ENCODE measurements at places on chromosomes 4 and X.

DNA sequence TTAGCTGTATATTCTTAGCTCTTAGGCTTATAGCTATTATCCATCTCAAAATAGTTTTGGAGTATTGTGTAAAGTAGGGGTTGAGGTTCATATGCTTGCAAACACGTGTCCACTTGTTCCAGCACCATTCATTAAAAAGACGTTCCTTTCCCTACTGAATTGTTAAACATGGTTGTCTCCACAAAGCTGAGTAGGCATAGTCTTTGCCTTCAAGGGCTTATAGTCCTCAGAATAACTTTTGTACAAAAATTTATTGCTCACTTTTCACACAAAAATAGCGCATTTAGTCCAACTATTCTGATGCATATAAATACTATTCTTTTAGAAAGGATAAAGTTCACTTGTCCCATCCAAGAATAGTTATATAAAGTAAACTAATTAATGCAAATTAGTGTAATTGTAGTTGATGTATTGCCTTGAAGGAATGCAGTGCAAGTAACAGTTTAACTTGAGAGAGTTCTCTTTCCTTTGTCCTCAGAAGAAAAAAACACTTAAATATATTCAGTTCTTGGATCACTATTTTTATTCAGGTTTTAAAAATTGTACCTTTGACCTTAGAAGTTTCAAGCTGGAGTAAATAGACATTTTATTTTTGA is 14.1 kb downstream of the LRIT3 start:
- DNase-seq = no peak

DNA sequence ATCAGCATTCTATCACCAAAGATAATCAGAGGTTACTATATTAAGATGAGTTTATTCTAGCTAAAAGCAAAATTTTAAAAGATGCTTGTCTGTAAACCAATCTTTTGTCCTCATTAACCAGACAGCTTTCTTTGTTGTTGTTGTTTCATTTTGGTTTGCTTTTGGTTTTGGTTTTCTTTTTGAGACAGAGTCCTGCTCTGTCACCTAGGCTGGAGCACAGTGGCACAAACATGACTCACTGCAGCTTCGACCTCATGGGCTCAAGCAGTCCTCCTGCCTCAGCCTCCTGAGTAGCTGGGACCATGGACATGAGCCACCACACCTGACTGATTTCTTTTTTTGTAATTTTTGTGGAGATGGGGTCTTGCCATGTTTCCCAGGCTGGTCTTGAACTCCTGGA is 102.9 kb downstream of the COX18 start:
- no peak for DNase-seq

- no peak for DNase-seq
Measured at GRCh38 chr4:104967034-104967401, 179.7 kb upstream of the TET2 start.

- peak; percentile 25 for DNase-seq
Measured at GRCh38 chr4:37890801-37891259, at the start of gene TBC1D1. Gene TBC1D1, plus strand, starts transcription at chr4:37891084. Its CDS starts 11,012 bp downstream, at chr4:37902096.

- DNase-seq = no peak
Measured at GRCh38 chr4:77826275-77826674, 7.1 kb upstream of the CNOT6L start.

- DNase-seq = no peak
Measured at GRCh38 chr4:10006231-10006600, 15.1 kb downstream of the SLC2A9 start.

DNA sequence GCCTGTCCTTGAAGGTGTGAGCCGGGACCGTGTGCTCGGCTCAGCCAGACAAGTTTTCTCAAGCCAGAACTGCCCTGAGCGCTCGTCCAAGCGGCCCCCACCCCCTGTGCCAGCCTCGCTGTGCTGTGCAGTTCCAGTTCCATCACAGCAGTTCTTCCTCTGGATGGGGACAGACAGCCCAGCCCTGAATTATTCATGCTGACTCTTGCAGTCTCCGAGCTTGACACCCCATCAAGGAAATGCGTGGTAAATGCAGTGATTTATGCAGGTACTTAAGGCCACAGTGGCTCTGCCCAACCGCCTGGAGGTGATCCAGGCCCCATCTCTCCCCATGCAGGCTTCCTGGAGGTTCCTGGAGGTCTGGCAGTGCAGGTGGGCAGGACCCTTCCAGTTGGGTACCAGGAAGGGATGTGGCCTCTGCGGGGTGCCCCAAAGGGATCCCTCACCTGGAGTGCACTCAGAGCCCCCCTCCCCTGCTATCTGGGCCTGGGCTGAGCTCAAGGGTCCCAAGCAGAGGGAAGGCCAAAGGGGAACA is 44.8 kb upstream of the HMX1 start:
- no peak for DNase-seq

DNA sequence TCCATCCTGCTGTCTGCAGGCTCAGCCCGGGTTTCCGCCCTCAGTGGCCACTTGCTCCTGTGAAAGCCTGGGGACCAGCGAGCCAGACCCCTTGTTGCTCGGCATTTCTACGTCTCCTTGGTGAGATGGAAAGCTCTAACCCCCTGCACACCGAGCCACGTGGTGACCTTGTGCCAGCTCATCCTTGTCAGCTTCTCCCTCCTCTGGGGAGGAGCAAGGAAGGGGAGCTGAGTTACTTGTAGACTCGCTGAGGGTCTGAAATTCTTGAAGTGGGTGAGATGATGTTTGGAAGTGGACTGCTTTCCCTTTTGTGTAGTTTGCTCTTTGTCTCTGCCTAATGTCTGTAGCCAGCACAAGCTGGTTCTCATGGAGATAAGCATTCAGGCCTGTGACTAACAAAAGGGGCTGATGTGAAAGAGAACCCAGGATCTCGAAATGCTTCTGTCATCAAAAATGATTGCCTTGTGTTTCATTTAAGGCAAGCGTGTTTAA is 29.3 kb downstream of the RGS12 start:
- no peak for DNase-seq

- no peak for DNase-seq
Measured at GRCh38 chrX:9598344-9598743, 133.5 kb downstream of the TBL1X start.

DNA sequence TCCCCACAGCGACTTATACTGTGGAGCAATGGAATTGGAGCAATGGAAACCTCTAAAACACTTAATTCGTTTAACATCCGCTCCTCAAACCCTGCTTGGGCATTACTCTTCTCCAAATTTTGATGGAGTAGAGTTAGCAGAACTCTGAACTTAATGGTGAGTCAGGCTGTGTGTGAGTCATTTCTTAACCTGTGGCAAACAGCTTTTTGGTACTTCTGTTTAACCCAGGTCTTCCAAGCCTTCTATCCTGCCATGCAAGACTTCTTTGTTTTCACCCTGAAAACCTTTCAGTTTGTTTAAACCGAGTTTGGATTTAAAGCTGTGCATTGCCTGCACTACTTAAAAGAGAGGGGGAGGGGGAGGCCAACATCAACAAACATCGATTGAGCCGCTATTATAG is 3.6 kb upstream of the AMOT start:
- DNase-seq = no peak

GRCh38 chrX:15985937-15986336 is 131.3 kb upstream of the AP1S2 start:
- DNase-seq = peak; percentile 37

DNA sequence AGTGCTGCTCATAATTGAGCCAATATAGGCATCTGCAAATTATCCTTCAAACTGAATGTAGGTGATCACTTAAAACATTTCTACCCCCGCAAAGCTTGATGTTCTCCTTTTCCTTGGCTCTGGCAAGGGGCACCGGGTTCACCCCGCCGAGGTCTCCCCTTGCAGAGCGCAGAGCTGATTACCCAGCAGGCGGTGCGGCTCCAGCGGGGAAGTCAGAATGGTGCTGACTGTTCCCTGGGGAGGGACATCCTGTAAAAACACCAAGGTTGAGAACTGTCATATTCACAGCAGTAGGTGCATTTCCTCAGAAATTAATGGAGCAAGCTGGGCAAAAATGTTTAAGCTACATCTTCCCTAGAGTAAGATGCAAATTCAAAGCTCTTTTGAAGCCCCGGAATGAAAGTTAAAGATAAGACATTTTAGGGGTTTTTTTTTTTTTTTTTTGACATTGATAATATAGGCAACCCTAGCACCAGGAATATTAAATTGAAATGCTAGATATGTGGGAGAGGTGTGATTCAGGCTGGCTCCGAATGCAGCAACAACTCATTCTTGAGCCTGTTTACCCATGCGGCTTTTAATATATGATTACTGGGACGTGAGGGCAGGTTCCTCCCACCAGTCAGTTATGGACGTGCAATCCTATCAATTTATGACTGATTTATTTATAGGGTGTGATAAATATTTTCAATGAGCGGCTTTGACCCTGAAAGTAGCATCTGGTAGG is 767.3 kb upstream of the TENM3 start:
- no peak for DNase-seq

GRCh38 chrX:10939424-10939823 is 171.7 kb upstream of the HCCS start:
- no peak for DNase-seq

DNA sequence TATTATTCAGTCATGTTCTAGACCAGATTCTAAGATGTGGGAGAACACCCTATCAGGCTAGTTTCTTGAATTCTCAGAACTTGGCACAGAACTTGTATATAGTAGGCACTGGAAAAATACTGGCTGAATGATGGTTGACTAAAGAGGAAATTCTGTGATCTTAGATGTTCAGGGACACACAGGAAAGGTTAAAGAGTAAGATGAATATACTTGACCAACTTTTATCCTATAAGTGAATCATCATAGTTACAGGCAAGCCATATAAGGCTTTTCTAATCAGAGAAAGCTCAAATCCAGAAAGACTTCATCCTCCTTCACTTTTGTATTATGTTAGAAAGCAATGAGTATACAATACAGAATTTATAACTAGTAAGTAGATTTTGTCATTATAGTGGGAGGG is 53.8 kb downstream of the SEPTIN11 start:
- DNase-seq = no peak

DNA sequence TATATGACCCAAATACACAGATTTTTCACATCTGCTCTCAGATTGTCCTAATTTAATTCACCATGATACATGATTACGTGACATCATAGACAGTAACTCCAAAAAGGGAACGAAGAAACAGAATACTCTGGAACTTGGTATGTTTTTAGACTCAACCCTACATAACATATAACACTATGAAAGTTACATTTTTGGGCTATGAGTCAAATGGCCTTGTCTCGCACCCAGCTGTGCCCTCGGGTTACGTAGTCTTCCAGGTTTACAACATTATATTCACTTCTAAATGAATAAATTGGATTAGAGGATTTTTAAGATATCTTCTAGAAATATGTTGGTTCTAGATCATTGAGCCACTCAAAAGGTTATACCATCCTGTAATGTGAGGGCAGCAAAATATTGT is 2089.6 kb upstream of the TENM3 start:
- DNase-seq = no peak

- no peak for DNase-seq
Measured at GRCh38 chrX:121641560-121641959, 594.1 kb downstream of the GLUD2 start.

DNA sequence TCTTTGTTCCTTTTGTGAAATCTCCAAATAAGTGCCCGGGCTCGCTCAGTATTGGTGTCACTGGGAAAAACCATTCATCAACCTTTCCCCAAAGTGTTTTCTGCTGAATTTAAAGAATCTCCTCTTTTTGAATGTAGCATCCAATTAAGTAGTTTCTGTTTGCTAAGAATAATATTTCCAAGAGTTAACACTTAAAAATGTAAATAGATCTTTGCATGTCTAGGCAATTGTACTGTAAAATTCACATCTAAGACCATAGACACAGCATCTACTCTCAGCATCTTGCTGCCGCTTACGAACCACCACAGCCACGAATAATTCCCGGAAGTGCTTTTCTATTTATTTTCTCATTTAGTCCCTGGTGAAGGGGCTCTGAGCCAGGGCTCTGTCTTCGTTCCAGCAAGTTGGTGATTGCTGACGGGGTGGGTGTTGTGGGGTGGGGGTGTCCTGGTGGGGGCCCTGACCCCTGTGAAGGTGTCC is 1.4 kb downstream of the NSG1 start:
- DNase-seq = no peak

GRCh38 chr4:147971116-147971515 is 239.2 kb downstream of the ARHGAP10 start:
- no peak for DNase-seq

GRCh38 chr4:149164282-149164681 is 651.4 kb downstream of the IQCM start:
- DNase-seq = no peak

DNA sequence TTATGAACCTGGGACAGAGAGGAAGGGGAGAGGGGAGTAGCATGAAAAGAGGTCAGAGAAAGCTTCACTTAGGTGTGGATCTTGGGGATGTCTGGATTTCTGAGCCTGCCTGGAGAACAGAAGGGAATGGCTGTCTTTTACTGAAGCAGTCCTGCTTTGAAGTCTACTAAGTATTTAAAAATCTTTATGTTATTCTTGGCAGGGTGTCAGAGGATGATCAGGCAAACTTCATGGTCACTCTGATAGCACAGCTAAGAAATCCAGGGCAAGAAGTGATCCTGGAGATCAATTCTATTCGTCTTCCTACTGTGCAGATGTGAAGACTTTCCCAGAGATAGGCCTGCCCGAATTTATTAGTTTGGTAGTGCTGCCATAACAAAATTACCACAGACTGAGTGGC is 464.4 kb upstream of the BOD1L1 start:
- no peak for DNase-seq

DNA sequence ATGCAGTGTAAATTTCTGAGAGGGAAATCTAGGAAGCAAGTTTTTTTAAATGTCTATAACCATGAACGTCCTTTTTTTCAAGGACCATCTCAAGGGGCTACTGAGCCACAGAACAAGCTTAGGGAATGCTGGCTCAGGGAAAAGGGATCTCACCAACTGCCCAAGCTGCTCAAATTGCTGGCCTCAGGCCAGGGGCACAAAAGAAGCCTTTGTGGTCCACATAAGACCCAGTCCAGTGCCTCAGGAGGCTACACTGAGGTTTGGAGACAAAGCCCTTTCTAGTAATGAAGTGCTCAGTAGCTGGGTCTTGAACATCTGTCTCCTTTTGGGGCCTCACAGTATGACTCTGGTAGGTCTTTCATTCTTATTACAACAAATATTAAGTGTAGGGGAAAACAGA is 305.5 kb downstream of the RAB28 start:
- no peak for DNase-seq

- no peak for DNase-seq
Measured at GRCh38 chr4:183823434-183823833, 81.7 kb upstream of the STOX2 start.

- DNase-seq = no peak
Measured at GRCh38 chrX:6990552-6991193, 156.8 kb upstream of the STS start.

DNA sequence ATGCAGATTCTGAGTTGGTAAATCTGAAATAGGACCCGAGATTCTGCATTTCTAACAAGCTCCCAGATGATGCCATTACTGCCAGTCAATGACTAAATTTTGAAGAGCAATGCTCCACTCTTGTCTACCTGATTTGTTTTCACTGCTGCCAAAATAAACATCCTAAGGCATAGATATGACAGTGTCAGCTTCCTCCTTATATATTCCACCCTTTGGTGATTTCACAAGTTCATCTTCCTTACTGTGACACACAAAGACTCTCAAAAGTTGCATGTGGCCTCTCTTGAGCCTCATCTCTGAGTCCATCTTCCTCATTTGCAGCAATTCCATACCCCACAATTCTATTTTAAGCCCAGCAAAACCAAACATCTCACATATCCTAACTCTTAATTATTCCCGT is 110.9 kb downstream of the FBXW7 start:
- no peak for DNase-seq

- no peak for DNase-seq
Measured at GRCh38 chr4:65917486-65917885, 247.2 kb upstream of the EPHA5 start.

GRCh38 chr4:107255114-107255513 is 219.0 kb upstream of the DKK2 start:
- no peak for DNase-seq

Data from stimulated activated CD4-positive, alpha-beta T cell treated with anti-CD3 and anti-CD28 coated beads, TNF-alpha, amount 100 ng/mL, for 48 hours (primary cell).